ENCODE measurements at places on chromosomes 11 and 22.

DNA sequence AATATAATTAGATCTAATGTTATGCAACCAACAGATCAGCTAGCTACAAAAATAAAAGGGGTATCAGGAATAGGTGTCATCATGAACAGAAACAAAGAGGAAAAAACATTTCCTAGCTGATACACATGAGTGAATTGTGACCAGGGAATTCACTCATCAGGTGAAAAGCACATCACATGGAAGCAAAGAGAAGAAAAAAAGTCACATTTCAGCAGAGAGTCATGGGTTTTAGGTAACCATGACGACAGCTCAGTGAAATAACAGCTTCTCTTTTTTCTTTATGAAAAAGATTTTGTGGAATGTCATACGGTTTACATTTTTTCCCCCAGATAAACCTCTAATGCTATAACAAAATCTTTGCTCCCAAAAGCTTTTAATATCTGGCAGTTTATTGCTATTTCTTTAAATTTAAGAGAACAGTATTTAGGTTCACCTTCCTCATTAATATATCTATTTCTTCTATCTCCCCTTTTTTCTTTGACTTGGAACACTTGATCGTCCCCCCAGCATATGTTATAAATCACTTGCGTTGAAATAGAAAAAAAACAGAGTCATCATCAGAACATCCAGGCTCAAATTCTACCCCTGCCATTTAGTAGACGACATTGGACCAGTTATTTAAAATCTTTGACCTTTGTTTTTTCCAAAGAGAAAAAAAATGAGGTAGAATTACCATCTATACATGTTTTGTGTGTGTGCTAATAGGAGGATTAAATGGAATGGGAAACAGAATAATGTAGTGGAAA lies 5.3 kb downstream of the TYR start:
- no peak for DNase-seq

DNA sequence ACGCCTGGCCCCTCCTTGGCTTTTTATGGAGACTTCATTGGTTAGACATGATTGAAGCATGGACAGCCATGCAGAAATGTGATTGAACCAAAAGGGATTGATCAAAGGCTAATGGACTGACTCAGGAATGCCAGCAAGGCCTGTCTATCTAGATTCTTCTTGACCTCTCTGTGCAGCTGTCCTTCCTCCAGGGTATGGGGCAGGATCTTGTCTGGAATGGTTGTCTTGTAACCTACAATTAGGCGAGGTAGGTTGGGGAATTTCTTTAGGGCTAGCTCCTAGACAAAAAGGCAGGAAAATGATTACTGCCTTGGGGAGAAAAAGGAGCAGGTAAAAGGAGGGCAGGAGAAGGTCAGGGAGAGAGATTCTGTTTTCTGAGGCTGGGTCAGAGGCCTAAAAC lies 59.6 kb upstream of the INCENP start:
- DNase-seq: no peak

DNA sequence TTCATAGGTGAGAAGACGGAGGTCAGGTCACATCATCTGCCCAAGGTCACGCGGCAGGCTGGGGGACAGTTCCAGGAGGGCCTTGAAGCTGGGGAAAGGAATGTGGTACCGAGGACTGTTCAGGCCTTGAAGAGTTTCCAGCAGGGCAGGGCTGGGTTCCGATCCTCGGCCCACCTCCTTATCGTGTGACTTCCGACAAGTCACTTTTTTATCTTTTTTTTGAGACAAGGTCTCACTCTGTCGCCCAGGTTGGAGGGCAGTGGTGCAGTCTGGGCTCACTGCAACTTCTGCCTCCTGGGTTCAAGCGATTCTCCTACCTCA lies 623 bp downstream of the NDUFS8 start:
- DNase-seq: no peak

DNA sequence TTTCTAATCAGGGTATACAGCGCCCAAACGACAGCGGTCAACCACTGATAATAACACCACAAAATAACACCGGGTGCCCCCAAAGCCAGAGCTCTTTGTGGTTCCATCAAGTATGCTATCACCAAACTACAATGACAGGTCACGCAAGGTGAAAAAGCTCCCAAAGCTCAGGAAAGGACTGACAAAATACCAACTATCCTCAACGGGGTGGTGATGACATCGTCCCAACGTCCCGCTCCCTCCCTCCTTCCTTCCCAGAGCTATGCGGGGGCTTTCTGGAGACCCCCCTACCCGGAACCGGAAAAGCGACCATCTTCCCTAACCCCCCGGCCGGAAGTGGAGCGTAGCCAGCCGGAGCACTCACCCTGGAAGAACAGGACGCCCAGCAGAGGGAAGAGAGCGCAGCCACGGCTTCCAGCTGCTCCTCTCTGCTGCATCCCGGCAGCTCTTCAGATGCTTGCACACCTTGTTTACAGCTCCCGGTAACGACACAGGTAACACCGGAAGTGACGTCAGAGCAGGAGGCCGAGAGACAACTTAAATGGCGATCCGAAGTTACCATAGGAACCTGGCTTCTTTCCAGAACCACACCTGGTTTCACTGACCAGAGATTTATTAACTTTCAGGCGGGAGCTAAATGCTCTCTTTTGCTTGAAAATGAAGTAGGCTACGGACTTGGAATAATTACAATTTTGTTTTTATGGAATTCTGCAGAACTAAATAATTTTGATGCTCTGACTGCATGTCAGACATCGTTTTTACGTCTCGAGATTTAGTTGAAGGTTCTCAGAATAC lies at the start of gene MPZL3:
Gene MPZL3, minus strand, starts transcription at position 508 of the 795 bp plus-strand sequence. Its CDS starts 71 bp downstream, at position 437.
- peak; percentile 98 for DNase-seq

DNA sequence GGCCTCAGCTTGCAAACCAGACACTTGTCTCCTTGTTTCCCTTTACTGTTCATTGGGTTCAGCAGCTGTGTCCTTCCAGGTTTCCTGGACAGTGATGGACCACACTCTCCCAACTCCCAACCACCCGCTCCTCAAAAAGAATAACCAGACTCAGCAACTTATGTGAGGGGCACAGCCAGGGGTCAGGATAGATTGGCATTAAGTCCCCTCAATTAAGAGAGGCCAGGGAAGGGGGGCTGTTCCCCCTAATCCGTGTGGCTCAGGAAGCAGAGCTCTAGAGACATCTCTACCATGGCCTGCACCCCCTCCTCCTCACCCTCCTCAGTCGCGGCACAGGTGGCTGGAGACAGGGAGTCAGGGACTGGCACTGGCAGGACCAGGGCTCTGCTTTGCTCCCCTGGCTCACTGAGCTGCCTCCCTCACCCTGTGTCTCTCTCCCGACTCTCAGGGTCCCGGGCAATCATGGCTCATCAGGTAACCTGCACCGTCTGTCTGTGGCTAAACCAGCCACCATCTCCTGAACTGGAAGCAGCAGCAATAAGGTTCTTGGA lies 111.7 kb downstream of the ZNF280B start:
- no peak for DNase-seq

- DNase-seq: no peak
Observed at GRCh38 chr11:15507592-15507991, 392.9 kb downstream of the INSC start.

- DNase-seq: no peak
Observed at GRCh38 chr11:34242037-34242625, 115.7 kb downstream of the ABTB2 start.
